ENCODE measurements at places on chromosomes 2 and 18. TPM values are rescaled to one million over a fixed set of nuclear protein-coding genes. Genes with fewer than 3 reads are reported as not detected.

- no peak for DNase-seq
These were observed 17.1 kb downstream of the CCT7 start for GRCh38 chr2:73250872-73251846.

DNA sequence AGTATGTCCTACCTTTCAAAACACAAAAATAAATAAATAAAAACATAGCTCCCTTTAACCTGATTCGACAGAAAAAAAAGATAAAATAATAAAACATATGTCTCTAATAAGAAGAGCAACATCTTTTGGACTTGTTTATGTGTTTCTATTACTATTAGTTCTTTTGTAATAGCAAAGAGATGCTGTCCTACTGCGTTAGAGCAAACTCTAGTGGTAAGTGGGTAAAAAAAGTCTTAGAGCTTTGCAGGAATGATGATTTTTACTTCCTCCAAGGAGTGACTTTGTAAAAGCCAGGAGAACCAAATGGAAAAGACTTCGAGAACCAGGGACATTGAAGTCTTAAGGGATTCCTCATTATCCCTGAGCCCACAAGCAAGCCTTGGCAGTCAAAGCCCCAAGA, 450.1 kb downstream of the METTL4 start:
- DNase-seq: no peak

GRCh38 chr2:178241844-178242551, 47.7 kb downstream of the OSBPL6 start:
- DNase-seq: peak; percentile 74

- DNase-seq: no peak
These were observed 36.2 kb upstream of the FMNL2 start for GRCh38 chr2:152298754-152299153.

The CRYBA2 gene
- not detected for total RNA-seq

DNA sequence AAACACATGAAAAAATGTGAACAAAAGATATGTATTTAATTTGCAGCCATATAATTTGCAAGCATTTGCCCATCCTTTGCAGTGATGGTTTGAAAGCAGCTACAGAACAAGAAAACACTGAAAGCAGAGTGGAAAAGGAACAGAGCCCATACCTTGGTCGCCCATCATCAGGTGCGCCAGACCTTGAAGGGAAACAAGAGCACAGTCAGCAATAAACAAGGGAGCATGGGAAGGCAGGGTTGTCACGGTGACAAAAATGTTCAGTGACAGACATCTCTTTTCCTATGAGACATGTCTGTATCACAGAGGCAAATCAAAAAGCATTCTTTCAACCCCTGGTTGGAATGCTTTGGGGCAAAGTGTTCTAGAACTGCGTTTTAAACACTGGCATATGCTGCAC, 109.4 kb downstream of the NRXN1 start:
- DNase-seq: no peak

DNA sequence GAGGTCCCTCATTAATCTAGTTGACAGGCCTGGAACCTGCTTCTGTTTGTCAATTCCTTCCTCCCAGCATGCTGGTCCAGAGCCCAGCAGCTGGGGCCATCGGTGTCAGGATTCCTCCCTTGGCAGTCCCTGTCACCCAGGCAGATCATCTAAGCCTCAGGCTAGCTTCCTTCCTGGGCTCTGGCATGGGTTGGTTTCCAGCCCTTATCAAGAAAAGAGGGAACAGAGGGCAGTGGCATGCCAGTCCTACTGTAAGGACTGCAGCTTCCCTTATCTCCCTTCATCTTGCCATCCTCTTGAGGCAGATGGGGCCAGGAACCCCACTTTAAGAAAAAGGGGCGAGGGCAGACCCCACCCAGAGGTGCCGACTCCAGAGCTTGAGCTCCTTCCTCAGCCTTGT, 10.9 kb upstream of the KCNK3 start:
- DNase-seq: no peak

The NUP35 gene
- total RNA-seq: 6.6 TPM

DNA sequence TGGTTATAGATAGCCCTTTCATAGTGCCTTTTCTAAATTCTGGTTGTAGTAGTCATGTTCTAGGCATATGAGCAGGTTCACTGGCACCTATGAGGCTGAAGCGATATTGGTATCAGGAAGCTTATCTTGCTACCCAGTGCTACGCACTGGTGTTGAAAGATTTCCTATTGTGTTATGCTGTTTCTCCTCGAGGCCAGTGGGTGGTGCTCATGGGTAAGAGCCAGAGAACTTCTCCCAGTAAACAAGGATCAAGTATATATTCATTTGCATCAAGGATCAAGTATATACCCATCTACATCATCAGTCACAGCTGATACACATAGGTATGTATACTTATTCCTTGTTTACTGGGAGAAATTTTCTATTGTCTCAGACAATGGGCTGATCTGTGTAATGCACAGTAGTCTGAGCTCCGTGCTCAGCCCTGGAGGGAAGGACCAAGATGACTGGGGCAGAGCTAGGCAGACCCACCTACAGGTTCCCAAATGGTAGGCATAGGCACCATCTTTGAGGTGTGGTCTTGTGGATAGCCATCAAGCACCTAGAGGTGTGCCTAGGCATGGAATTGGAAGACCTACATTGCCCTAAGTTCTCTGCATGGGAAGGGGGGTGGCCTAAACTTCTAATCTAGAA, 101.2 kb upstream of the GALNT13 start:
- no peak for DNase-seq

DNA sequence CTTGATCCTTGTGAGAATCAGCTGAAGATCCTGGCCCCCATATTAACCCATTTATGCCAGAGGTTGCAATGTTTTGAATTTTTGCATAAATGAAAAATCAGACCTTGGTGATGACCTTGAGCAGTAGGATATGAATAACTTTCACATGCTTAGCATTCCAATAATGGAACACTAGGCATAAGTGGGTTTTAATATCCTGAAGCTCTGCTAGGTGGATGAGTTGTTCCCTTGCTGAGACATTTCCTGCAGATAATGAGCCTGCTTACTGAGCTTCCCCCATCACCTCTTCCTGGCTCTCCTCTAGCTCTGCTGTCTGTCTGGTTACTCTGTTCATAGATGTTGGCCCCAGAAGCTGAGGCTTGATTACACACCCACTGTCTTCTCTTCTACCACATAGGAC, 25.5 kb upstream of the SEC11C start:
- no peak for DNase-seq

DNA sequence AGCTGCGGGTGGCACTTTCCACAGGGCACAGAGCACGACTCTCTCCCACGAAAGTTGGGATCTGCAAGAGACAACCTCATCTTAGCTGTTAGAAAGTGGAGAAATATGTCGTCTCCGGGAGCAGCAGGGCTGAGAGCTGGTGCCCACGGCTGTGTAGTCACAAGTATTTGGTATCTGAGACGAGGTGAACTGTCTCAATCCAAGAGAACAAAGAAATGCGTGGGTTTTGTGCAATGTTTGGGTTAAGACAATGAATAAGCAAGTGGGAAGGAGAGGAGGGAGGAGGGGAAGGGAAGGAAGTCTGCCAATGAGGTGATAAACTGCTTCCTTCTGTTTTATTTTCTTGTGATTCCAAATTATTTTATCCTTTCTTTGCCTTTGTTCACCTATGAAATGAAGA, 18.0 kb downstream of the DYTN start:
- DNase-seq: no peak

DNA sequence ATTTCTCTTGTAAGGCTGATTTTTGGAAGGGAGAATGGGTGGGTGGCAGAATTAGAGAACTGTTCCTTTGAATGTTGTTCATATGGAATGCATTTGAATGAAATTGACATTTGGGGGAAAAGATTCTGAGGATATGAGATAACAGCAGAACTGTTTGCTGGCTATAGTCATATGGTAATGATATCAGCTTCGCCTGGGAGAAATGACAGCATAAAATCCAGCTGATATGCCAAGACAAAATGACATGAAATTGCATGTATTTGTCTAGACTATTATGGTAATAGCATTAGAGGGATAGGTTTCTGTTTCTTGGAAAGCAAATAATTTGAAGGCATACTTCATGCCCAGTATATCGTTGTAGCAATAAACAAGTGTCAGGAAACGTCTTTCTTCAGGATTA, 150.8 kb upstream of the SPATS2L start:
- DNase-seq: no peak

GRCh38 chr2:65605058-65605742, 172.8 kb upstream of the SPRED2 start:
- DNase-seq: no peak

GRCh38 chr18:48003426-48004349, 73.2 kb upstream of the SMAD2 start:
- peak; percentile 65 for DNase-seq

DNA sequence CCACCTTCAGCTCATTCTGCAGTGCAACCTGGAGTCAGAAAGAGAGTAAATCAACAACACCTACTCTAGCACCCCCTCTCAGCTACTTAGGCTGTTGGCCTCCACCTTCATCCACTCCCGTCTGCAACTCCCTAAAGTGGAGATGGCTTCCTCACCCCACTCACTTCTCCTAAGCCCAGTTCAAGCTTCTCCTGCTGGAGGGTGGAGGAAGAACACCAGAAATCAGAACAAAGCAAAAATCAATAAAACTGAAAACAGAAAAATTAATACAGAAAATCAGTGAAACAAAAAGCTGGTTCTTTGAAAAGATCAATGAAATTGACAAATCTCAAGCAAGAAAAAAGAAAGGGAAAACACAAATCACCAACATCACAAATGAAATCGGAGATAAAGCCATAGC, 191.7 kb downstream of the ANAPC1 start:
- DNase-seq: no peak

DNA sequence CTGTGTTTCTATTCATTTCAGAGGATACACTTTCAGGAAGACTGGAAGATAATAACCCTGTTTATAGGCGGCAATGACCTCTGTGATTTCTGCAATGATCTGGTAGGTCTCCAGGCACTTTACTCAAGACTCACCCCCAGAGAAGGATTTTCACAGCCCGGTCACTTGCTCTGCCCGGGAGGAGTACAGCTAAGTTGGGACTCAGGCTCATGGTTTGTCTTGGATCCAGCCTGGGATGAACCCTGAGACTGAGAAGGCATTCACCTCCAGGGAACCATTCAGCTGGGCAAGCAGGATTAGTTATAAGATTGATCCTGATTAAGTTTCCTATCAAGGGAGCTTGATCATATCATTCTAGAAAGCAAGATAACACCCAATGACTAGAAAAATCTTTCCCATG, 83.7 kb downstream of the PLB1 start:
- DNase-seq: no peak

DNA sequence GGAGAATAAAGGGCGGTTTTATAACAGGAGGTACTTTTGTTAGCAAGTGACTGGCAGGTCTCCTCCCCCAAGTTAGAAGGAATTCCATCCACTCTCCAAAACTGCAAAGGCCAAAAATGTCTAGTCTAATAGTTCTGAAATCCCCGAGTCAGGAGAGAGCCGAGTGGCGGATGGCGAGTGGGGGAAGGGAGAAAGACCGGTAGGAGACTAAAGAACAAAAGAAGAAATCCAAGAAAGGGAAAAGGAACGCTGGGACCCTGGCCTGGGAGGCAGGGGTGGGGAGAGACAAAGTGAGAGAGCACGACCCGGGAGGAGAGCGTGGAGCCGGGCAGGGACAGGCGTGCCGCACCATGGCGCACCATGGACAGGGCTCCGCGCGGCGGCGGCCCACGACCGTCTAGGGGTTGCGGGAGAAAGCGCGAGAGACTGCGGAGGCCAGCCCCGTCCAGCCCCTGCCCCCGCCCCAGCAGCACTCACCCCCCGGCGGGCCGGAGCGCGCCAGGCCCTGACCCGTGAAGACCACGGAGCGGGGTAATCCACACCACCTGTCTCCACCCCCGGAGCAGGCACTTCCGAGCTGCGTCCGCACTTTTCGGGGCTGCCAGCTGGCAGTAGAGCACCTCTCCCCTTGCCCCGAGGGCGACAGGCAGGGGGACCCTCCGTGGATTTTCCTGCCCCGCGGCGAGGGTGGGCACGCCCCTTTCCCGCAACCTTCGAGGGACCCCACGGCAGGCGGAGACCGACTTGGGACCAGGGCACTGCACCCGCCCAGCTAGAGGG, 1.6 kb downstream of the CDH2 start:
- DNase-seq: no peak

Measured in right atrium auricular region (tissue), 2 donors.